GM18507 (cell line): ENCODE measurements at places on chromosomes 3 and 15.

- no peak for DNase-seq
Measured at GRCh38 chr15:60989696-60990095, 239.4 kb downstream of the RORA start.

DNA sequence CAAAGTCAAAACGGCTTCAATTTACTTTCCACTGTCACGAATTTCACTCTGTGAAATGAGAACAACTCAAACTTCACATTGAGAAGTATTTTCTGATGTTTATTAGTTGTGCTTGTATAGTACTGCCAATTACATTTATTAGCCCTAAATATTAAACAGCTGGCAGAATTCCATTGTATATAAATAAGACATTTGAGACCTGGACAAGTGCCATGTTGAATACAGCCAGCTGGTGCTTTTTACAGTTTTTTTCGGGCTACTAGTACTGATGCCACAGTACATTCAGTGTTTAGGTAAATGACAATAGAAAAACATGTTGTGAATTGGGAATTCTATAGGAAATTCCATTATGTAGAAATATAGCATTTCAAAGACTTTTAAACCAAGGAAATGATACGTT, 79.0 kb downstream of the EPHA3 start:
- DNase-seq, result no peak

DNA sequence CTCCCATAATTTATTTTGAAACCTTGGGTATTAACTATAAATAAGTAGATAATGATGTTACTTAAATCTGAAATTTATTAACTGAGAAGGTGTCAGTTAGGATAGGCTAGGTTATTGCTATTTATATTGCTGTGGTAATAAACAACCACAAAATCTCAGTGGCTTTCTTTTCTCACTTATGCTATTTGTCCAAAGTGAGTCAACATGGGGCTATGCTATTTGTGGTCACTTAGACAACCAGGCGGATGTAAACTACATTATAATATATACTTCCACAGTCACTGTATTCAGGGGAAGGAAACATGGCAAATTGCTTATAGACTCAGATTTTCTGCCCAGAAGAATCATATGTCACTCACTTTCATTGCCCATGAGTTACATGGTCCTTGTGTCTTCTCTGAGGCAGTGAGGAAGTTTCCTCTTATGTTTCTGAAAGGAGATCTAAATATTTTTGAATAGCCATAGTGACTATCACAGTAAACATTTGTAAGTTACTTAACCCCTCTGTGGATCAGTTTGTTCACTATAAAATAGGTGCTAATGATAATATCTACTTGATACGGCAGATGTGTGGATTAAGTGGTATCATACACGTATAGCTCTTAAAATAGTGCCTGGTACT, 19.8 kb downstream of the HMG20A start:
- DNase-seq, result no peak

DNA sequence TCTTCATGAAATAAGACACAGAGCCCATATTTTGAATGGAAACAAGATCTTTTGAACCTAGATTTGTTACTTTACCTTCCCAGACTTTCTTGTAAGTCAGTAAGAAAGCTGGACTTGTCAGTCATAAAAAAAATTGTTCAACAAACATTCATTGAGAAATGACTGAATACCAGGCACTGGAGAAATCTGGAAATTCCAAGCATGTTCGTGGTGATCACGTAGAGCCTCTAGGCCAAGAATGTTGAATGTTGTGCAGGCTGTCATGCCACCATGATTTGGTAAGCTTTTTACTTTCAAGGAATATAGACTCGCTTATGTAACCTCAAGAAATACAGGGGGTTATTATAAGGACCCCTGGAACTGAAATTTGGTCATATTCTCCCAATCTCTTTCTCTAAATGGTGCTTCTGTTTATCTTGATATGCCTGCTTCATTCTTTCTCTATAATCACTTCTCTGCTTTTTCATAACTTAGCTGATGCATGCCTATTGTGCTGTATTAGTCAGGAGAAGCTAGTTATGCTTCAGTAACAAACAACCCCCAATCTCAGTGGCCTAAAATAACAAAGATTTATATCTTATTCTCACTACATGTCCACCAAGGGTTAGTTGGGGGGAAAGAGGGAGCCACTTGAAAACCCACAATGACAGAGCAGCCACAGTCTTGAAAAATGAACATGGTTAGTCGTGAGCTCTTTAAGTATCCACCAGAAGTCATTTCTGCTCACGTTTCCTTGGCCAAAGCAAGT, 3.4 kb upstream of the TPM1 start:
- DNase-seq, result no peak

DNA sequence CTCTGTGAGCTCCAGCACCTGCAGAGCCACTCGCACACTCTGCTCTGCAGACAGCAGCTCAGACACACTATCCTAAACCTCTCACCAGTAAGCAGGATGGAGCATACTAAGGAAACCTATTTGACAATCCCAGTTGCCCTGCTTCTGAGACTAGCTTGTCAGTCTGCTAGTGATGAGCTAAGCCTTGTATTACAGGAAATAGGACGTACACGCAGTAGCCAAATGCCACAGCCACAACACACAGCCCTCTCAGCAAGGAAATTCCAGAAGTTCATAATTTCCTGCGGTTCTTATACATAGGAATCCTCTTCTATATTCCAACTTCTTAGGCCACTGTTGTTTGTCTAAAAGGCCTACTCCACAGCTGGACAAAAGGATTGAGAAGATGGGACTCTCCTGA, 74.5 kb downstream of the MYLK start:
- DNase-seq, result no peak

DNA sequence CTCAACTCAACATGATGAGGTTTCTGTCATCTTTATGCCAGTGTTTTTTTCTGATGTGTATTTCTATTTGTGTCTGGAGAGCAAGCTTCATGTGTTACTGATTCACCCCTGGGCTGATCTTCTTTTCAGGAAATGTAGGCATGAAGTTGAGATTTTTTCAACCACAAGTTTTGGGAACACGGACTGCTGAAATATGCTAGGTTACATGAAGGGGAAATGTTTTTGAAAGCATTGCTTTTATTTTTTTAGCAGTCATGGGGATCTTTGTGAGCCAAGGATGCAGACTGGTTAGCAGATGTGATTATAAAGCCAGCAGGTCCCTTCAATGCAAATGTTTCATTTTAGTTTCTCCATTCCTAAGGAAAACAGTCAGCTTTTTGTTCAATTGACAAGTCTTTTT, 219.3 kb upstream of the COL8A1 start:
- DNase-seq, result no peak

DNA sequence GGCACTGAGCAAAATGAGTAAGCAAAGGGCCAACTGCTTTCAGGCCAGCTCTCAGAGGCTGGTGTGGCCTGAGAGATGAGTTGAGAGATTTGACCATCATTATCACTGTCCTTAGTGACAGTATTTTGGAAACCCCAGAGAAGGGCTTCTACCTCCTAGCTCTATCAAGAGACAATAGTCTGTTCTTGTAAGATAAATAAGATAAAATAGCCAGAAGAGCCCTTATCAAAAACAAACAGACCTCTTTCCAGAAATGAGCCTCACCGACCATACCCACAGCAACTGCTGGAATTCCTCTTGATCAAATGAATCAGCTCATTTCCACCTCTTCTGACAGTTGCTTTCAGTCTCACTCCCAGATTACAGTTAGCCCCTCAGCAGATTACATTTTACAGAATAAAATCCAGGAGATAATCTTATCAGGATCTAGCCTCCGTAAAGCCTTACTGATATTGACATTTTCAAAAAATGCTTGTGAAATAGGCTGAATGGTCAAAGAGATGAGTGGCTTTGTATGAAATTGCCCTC, 4.5 kb downstream of the HDC start:
- DNase-seq, result no peak

GRCh38 chr3:108255131-108255530, 32.9 kb upstream of the IFT57 start:
- no peak for DNase-seq

- DNase-seq, result no peak
Measured at GRCh38 chr15:30958219-30958618, 33.2 kb downstream of the MTMR10 start.

DNA sequence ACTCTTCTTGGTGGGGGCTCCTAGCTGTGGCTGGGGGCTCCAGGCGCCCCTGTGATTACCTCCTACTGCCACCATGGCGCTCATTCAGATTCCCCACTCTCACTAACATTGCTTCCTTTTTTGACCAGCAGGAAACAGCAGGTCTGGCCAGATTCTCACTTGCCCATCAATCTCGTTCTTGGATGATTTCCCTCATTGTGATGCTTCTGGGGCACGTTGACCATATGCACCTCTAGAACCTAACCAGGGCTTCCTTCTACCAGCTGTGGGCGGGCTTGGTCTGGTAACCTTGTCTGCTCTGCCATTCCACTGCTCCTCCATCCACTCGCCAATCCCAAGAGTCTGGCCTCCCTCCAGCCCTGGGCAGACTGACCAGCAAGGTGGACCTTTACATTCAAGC, 35.9 kb upstream of the PTPN23 start:
- DNase-seq, result no peak

DNA sequence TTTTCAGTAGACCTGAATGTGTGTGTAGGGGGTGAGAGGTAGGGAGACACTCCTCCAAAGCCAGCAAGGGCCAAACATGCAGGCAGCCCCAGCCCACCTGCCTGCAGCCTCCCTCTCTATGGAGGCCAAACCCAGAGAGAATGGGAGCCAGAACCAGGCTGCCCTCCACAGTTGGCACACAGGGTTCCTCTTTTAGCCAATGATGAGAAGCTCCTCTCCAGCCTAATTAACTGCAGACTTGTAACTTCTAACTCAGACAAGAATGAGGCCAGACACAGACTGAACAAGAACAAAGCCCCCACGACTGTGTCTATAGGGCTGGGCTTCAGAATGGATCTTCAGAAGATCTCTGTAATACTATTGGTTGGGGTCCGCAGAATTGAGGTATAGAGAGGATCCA, 12.3 kb upstream of the TLE3 start:
- DNase-seq, result no peak

DNA sequence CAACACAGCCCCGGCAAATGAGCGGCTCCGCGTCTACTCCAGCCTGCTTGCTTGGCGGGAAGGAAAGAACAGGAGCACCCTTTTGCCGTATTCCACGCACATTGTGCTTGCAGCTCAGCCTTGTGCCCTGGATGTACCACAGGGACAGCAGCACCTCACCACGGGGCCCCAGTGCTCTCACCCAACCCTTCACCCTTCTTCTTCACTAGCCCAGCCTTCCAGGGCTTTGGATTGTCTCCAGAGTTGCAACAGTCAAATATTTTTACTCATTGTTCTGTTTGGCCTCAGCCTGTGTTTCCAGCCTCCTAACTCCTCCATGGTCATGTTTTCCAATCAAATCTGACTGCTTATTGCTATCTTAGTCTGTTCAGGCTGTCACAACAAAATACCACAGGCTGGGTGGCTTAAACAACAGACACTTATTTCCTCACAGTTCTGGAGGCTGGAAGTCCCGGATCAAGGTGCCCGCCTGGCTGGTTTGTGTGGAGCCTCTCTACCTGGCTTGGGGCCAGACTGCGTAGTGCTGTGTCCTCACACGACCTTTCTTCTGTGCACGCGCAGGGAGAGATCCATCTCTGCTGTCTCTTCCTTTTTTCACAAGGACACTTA, 79.2 kb upstream of the ABHD17C start:
- DNase-seq, result no peak

- no peak for DNase-seq
Measured at GRCh38 chr15:80211976-80212375, 40.0 kb downstream of the CTXND1 start.

- no peak for DNase-seq
Measured at GRCh38 chr3:171883257-171883892, 40.2 kb downstream of the TMEM212 start.

GRCh38 chr15:65189102-65189740, 4.1 kb upstream of the CLPX start:
- no peak for DNase-seq

DNA sequence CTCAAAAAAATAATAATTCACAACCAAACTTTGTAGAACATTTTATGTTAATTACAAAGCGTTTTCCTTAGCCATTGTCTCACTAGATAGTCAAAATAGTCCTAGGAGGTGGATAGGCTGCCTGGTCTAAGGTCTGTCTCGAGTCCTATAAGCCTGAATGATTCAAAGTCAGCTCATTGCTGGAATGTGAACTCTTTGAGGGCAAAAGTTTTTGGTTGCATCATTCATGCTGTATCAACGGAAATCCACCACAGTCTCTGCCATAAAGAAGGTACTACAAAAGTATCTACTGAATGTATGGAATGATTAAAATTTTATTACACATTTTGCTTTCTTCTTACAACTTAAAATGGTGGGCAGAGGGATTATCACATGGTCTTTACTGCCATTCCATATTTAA, 387.3 kb upstream of the RARB start:
- DNase-seq, result no peak

DNA sequence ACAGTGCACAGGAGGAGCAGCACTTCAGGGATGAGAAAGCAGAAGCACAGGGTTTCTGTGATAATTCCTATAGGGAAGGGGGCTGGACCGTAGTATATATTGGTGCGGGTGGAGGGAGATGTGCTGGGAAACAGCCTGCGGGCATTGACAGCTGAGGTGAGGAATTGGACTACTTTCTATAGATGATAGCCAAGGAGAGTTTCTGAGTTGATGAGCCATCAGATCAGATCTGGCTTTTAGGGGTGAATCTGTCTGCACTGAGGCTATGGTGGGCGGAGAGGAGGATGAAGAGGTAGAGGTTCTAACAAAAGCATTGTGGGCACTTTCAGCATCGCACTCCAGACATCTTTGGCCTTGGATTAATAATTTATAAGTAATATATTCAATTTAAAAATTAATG, 33.1 kb downstream of the SELENOT start:
- DNase-seq, result no peak

GRCh38 chr15:90432253-90432652, 44.2 kb downstream of the IQGAP1 start:
- no peak for DNase-seq

- DNase-seq, result no peak
Measured at GRCh38 chr3:36643192-36643591, 121.2 kb downstream of the DCLK3 start.

DNA sequence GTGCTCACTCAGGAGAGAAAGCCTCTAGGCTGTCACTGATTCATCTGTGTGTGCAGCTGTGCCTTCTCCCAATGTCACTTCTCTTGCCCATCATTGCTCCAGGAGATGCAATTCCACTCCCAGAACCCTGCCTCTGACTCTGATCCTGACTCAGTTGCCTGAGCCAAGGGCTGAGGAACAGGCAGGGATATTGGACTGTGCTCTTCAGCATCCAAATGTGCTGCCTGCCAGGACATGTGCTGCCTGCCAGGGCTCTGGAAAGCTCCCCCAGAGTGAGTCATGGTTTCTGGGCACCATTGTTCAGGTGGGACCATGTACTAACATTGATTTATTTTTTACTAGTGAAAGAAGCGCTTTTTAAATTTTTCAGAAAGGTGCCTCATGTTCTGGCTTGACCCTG, 71.0 kb downstream of the TRIM42 start:
- DNase-seq, result no peak
